Fibroblast of villous mesenchyme (primary cell): ENCODE measurements at places on chromosomes 2 and 18. TPM values are rescaled to one million over a fixed set of nuclear protein-coding genes. Genes with fewer than 3 reads are reported as not detected.

Gene CHCHD5
- total RNA-seq = 3.9 and 7.4 TPM in 2 replicates

Gene ABCG5
- total RNA-seq = not detected in 2 replicates

Gene DQX1
- total RNA-seq = not detected in 2 replicates

Gene TTLL4
- 12.6 and 19.9 TPM in 2 replicates for total RNA-seq

Gene KIF5C
- total RNA-seq = under 0.01 TPM in 2 replicates

Gene M1AP
- not detected in 2 replicates for total RNA-seq

Gene DSG1
- total RNA-seq = not detected in 2 replicates

Gene ZAP70
- not detected in 2 replicates for total RNA-seq

Gene ZNF804A
- total RNA-seq = 5.8 and 10.8 TPM in 2 replicates

Gene PLGLB1
- total RNA-seq = 0.32 and 3.0 TPM in 2 replicates

Gene AMER3
- not detected in 2 replicates for total RNA-seq

Gene CDH19
- total RNA-seq = not detected in 2 replicates

Gene C1GALT1C1L
- total RNA-seq = 0.86 and 1.3 TPM in 2 replicates

Gene ADAM17
- 40.9 and 59.2 TPM in 2 replicates for total RNA-seq

Gene VSNL1
- 0.32 and 0.86 TPM in 2 replicates for total RNA-seq

Gene CD226
- total RNA-seq = 0.97 and 2.6 TPM in 2 replicates

Gene BCL11A
- total RNA-seq = 0.43 and 1.6 TPM in 2 replicates

Gene ORC2
- 10.0 and 22.5 TPM in 2 replicates for total RNA-seq

Gene GCC2
- 21.3 and 30.7 TPM in 2 replicates for total RNA-seq

Gene ANKRD23
- total RNA-seq = 1.3 TPM in 2 replicates

Gene IL1R2
- total RNA-seq = 0.32 TPM in 1 of 2 replicates, not detected in the other

Gene TEX44
- not detected in 2 replicates for total RNA-seq

Gene PPM1B
- total RNA-seq = 20.6 and 25.9 TPM in 2 replicates

Gene LAMA1
- total RNA-seq = 14.5 and 20.7 TPM in 2 replicates

Gene GALR1
- total RNA-seq = not detected in 2 replicates

Gene TRAK2
- total RNA-seq = 46.4 and 51.0 TPM in 2 replicates

Gene KIF1A
- total RNA-seq = not detected in 2 replicates

Gene GBX2
- 1.6 TPM in 1 of 2 replicates, not detected in the other for total RNA-seq

Gene C1QL2
- not detected in 2 replicates for total RNA-seq

Gene DES
- total RNA-seq = 20.7 and 35.8 TPM in 2 replicates

Gene SIGLEC15
- 0.43 and 0.97 TPM in 2 replicates for total RNA-seq

Gene FKBP1B
- 6.0 and 9.3 TPM in 2 replicates for total RNA-seq

Gene RUFY4
- not detected in 2 replicates for total RNA-seq

Gene CRACDL
- not detected in 2 replicates for total RNA-seq

Gene SKA1
- total RNA-seq = 9.0 and 13.4 TPM in 2 replicates

Gene HOXD3
- total RNA-seq = 14.5 and 21.6 TPM in 2 replicates

Gene SULT1C2
- not detected in 2 replicates for total RNA-seq

Gene GRB14
- total RNA-seq = not detected in 2 replicates

Gene LBH
- 548 and 803 TPM in 2 replicates for total RNA-seq

Gene RAMP1
- 28.0 and 35.0 TPM in 2 replicates for total RNA-seq

Gene ARHGEF4
- total RNA-seq = 0.32 and 0.86 TPM in 2 replicates

Gene MYO5B
- under 0.01 TPM in 2 replicates for total RNA-seq

Gene USP40
- 28.3 and 48.8 TPM in 2 replicates for total RNA-seq

Gene GNLY
- total RNA-seq = not detected in 2 replicates
